ENCODE measurements at places on chromosomes 7 and 10.

DNA sequence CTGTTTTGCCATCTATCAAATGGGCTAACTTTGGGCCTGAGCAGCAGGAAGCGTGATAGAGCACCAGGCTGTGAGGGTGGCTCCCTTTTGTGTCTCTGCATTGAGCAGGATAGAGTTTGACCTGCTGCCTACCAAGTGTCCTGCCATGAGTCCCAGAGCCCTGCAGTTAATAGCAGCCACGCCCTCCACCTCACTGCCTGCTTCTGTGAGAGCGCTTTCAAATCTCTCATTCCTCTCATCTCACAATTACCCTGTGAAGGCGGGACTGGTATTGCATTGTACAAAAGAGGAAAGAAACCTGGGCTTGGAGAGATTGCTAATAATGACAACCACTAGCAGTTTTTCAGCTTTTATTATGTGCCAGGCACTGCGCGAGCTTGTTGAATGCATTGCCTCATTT lies 39.9 kb downstream of the UNC5B start:
- no peak for DNase-seq

DNA sequence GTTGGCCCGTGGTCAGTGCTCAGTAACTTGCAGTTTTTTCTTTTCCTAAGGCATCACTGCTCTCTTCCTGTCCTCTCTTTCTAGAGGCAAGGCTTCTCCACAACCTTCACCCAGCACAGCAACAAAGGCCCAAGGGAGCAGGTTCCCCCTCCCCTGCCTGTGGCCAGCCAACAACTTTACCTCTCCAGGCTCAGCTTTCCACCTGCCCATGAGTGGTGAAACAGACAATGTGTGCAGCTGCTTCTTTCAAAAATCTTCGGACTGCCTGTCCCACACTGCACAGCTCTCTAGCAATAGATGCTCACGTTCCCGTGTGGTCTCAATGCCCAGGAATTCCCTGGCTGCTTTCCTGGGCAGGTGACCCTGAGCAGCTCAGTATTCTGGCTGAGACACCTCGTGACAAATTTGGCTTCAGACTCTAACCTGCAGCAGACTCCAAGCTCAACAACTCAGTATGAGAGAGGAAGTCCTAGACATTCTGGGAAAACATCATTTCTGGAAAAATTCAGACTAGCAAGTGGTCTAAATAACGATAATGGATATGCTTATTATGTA lies 28.9 kb upstream of the TMEM72 start:
- DNase-seq, result no peak

DNA sequence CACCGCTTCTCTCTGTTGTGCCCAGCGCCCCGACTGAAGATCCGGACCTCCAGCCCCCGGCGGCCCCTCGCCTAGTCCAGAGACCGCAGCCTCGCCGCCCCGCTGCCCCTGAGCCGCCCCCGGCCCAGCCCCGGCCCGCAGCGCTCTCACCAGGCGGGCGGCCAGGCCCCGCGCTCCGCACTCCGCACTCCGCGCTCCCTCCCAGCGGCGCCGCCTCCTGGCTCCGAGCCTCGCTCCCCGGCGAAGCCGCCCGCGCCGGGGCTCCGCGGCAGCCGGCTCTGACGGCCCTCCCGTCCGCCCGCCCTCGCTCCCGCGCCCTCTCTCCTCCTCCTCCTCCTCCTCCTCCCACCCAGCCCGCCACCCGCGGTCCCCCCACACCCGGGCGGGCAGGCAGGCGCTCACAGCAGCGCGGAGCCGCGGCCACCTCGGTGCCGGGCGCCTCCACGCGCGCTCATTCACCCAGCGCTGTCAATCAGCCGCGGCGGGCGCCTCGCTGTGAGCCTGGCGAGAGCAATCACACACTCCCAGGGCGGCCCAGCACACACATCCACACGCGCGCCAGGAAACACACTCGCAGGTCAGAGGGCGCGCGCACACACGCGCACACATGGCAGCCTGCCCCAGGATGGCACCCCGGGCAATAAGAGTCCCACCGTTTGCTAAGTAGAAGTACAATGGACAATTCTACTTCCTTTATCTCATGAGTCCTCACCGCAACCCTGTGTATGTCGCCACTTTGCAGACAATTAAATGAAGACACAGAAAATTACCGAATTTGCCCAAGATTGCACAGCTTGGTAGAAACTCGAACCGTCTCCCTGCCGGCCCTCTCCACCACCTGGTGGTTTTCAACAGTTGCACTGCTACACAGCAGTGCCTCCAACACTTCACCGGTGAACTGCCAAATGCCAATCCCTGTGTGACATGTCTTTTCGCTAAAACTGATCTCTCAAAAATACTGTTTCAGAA lies at the start of gene PRRT4:
PRRT4 (minus strand) TSS at position 280 of the 969 bp plus-strand sequence.
- peak; percentile 60 for DNase-seq

- no peak for DNase-seq
These were observed 152.8 kb downstream of the MACC1 start for GRCh38 chr7:20064181-20064970.

- DNase-seq, result no peak
These were observed 23.9 kb downstream of the LIPM start for GRCh38 chr10:88826388-88826787.

- no peak for DNase-seq
These were observed 165.9 kb upstream of the MYO3A start for GRCh38 chr10:25768167-25768566.

GRCh38 chr10:49056356-49056755 lies 59.0 kb downstream of the VSTM4 start:
- no peak for DNase-seq

DNA sequence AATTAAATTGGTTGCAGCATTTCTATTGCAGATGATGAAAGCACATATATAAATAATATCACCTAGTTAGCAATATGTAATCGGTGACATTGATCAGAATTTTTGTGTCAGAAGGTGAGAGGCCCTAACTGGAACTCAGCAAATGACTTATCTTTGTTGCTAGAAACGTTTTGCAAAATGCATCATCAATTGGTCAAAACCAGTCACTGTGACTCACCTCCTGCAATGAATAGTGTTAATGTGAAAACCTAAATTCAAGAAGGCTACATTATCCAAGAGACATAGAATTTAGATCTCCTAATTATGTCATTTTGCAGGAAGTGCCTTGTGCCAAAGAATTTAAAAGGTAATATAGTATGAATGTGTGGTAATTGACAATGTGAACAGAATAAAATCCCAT lies 9.8 kb upstream of the PNLIPRP3 start:
- no peak for DNase-seq

- DNase-seq, result no peak
These were observed 164.1 kb downstream of the PTEN start for GRCh38 chr10:88027570-88027969.

DNA sequence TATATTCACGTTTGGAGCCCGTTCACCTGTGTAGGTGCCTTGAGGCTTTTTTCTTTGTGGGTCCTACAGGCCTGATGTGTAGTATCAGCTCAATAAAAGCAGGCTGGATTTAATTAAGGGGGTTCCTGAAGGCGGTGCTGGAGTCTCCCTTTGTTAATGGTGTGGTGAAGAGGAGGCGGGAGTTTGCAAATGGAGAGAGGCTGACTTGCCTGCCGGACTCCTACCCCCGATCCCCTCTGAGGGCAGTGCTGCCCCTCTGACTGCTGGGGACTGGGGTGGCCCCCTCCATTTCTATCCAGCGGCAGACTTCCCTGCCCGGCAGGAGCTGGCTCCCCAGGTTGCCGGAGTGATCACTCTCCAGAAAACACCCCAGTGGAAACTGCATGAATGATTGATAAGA lies 45.1 kb downstream of the ZMIZ1 start:
- no peak for DNase-seq

DNA sequence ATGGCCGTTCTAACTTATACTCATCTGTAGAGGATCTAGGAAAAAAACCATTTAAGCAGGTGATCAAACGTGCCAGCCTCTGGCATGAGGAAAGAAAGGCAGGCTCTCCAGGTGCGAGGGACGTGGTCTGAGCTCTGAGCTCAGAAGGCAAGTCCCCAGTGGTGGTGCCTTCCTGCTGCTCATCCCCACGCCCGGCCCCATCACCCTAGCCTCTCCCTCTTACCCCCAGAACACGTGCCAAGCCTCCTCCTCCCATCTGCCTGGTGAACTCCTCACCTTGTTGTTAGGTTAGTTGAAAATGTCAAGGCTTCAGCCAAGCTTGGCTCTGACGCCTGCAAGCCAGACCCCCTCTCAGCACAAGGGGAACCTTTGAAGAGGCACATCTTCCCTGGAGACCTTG lies 571.2 kb upstream of the MKI67 start:
- DNase-seq, result no peak
